ENCODE measurements at places on chromosomes 6 and 20.

- DNase-seq, result no peak
These were observed 663.4 kb downstream of the KHDRBS2 start for GRCh38 chr6:61622601-61623000.

DNA sequence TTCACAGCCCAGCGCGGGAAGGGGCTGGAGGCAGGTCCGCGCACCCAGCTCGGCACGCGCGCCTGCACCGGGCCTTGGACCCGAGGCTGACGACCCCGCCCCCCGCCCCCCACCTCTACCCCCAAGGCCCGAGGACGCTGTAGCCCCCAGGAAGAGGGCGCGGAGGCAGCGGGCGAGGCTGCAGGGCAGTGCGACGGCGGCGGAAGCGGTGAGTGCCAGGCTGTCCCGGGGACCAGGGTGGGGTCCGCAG lies 1.2 kb downstream of the LIME1 start:
- DNase-seq, result no peak

DNA sequence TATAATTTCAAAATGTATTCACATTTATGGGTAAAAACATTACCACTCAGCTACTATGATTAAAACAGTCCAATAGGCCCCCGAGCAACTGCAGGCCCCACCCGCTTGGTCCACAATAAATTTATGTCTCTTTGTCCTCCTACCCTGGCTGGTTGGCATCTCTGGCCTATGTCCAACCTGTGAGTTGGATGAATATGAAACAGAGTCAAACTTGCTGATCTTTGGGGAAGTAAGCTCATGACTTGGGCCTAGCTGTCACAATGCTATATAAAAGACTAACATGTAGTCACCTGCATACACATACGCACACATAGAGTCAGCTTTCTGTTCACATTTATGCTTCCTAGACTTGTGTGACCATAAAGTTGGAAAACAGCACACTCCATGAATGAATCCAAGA lies 20.5 kb downstream of the MAP7 start:
- DNase-seq, result no peak

DNA sequence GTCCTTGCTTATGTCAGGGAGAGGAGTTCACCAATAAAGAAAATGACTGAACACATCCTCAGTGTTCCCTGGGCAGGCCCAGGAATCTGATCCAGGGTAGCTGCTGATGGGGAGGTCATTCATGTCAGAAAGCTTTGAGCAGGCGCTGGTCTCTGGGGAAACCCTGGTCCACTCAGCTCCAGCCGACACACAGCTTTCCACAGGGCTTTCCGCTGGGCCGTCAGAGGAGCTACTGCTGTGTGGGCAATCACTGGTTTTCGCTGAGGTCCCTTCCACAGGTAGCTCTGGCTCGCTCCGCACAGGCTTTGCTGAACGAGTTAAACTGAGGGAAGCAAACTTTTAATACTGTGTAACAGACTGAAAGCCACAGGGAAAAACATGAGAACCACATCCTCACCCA lies 17.5 kb upstream of the ANKRD60 start:
- DNase-seq, result no peak

DNA sequence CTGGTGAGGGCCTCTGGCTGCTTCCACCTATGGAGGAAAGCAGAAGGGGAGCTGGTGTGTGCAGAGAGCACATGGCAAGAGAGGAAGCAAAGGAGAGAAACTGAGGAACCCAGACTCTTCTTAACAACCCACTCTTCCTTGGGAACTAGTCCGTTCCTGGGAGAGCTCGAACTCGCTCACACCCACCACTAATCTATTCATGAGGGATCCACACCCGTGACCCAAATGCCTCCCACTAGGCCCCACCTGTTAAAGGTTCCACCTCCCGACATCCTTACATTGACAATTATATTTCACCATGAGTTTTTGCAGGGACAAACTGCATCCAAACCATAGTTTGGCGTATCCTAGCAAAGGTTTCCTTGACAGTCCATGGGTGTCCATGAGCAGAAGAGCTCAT lies 123.2 kb downstream of the TBC1D7 start:
- no peak for DNase-seq

GRCh38 chr6:158053377-158054313 lies 72.0 kb downstream of the SYNJ2 start:
- no peak for DNase-seq

DNA sequence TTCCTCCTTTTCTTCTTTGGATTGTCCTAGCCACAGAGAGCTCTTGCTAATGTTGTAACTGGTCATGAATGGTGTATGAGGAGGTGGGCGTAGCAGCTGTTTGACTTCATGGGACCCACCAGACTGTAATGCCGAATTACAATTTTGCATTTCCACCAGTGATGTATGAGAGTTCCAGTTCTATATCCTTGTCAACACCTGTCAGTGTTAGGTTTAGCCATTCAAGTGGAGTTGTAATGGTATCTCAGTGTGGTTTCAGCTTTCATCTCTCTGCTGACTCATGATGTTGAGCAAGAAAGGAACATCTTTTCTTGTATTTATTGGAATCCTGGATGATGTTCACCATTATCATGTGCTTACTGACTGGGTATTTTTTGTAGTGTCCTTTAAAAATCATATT lies 5.1 kb downstream of the IGF2R start:
- DNase-seq, result no peak

DNA sequence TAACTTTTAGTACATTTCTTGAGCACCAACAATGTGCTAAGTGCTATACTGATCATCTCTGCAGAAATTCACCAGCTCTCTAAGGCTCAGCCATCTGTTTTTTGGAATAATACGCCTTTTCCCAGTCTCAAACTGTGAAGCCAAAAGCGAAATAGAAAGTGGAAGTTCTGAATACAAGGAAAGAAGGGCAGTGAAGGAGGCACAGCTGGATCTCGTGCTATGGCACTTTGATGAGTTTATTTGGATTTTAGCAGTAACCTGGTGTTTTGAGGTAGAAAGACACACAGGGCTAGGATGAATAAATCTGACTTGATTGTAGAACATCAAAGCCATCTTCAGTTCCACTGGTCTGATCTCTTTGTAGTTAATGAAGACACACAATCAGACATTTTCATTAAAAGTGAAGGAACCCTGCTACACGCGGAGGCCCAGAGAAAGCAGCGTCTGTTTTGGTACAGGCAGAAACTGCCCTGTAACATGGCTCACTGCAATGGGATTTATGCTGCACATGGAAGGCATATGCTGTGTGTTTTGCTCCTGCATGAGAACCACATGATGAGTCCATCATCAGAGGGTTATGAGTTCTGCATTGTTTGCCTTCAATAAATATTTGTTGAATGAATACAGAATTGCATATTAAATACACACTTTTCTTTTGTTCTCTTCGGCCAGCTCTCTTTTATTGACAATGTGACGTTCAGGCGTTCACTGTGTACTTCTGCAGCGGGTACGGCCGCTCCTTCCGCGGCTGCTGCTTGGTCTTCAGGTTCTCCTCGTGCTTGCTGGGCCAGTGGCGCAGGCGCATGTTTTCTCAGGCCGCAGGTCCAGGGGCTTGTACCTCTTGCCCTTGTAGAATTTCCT lies 100.9 kb downstream of the PREP start:
- DNase-seq, result no peak

GRCh38 chr6:138691595-138692057 lies 81.9 kb upstream of the CCDC28A start:
- no peak for DNase-seq

- DNase-seq, result no peak
These were observed 815.7 kb downstream of the QKI start for GRCh38 chr6:164230259-164230658.

DNA sequence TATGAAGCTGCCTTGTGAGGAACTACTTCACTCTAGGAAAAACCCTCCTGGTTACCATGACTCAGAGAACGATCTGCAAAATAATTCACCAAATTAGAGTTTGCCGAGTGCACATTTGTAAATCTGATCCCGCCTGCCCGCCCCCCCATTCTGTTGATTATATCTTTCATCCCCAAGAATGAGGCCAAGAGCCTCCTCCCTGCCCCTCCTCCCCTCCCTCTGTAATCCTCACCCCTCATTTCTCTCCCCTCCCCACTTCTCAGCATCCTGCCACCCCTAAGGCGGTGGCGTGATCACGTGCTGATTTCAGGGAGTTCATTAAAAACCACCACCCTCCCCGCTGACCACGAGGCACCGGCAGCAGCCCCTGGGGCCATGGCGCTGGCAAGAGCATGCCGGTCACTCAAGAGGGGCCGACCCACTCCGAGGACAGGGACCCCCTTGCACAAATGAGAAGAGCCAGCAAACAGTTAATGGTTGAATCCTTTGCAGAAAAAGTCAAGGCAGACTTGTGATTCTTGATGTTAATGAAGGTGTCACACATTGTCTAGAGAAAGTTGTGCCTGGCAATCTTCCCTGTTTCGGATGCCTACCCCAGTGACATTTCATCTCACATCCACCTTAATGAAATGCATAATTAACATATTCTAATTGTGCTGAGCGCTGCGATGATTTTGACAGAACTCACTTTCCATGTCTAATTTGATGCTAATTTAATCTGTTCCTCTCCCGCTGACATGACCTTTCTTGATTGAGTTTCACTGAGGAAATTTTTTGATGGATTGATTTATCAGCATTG lies 247.9 kb downstream of the ZNF217 start:
- no peak for DNase-seq

- no peak for DNase-seq
These were observed 37.1 kb upstream of the KCNK5 start for GRCh38 chr6:39266375-39266774.
